ENCODE measurements at places on chromosomes 2 and 18.

DNA sequence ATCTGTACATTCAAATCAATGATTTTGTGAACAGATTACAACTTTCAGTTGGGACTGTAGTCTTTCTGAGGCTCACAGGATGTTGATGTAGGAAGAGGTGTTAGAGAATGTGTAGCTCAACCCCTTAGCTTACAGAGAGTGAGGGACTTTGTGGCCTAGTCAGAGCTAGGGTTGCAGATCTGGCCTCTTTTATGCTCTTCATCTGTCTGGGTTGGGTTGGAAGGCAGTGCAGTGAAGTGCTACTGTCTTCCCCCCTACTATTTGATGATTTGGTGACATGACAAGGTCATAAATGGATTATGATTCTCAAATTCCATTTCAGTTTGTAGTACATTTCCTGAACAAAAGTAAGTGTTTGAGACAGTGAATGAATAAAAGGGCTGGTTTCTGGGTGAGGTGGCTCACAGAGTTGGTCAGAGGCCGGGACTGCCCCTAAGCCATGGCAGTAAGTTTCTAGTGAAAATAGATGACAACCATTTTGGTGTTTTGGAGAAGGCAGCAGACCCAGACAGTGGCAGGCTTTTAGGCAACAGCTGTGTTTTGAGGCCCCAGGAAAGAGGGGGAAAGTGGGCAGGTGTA, 21.6 kb downstream of the MAP4K4 start:
- no peak for DNase-seq

- DNase-seq: no peak
Observed at GRCh38 chr2:221025398-221025797, 546.7 kb downstream of the EPHA4 start.

GRCh38 chr2:228689053-228689452, 507.6 kb upstream of the SPHKAP start:
- peak; percentile 23 for DNase-seq

DNA sequence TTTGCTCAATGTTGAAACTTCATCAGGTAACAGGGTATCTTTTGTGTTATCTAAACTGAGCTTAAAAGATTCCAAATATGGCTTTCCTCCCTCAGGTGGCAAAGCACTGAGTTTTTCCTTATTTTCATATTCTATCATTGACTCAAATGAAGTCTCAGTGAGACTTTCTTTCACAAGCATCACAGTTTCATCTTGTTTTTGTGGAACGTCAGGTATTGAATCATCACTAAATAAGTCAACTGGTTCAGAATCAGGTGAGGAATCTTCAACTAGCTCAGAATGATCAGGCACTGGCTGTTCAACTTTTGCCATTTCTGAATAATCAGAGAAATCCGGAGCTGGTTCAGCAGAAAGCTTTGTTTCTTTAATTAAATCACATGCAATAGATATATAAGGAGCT, 24.6 kb downstream of the RTN4 start:
- no peak for DNase-seq

DNA sequence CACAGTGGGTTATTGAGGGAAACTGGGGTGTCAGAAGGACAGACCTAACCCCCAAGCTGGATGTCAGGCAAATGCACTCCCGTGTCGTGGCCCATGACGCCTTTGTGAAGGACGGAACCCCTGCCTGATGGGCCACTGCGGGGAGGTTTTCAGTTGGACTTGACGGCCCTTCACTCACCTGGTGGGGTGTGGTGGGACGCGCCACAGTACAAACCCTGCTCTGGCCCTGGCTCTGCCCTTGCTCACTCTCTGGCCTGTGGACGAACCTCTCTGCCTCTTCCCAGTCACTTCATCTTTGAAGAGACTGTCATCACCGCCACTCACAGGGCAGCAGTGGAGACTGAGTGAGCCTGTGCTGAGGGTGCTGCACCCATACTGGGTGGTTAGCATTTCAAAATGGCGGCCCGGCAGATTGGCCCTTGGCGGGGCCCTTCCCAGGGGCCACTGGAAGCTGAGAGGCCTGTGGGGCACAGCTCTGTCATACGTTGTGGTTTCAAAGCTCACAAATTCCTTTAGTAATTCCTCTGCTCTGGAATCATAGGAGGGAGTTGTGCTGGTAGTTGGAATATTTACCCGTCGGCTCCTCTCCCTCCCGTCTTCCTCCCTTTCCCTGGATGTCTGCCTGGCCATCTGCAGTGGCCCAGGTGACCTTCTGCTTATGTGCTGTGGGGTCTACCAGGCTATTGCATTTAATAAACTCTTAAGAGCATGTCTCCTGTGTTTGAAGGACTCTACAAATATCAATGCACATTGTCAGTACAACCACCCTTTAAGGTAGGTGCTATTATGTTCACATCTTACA, 200.6 kb downstream of the CTIF start:
- no peak for DNase-seq
